ENCODE measurements at places on chromosomes 12 and 14.

DNA sequence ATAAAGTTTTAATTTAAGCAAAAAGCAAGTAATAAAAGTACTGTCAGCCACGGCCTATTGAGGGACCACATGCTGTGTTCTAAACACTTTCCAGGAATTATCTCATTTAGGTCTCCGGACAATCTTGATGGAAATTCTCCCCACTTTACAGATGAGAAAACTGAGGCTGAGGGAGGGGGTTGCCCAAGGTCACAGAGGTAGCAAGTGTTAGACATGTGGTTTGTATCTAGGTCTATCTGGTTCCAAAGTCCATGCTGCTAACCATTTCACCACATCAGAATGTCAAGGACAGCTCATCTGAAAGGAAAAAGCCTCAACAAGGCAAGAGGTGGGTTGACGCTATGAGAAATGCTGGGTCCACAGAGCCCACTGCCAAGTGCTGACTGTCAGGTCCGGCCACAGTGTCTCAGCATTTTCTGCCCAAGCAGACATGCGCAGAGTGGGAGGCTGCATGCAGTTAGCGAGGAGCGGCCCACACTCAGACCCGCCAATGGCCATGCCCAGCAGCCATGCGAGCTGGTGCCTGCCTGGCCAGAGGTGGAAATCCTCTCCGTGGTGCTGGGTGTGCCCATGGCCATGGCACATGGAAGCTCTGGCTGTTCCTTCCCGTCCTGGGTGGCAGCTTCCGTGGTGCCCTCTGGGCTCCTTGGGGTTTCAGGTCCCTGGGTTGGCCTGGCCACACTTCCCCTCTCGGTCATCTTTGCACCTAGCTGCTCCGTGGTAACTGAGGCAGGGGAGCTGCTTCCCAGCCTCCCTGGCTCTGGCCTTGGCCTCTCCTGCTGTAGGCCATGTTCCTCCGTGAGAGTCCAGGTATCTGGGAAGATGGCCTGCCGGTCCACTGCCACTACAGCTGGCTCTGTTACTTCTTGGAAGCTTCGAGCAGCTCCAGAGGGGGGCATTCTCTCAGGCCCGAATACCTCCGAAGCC is 18.0 kb upstream of the RPLP0 start:
- no peak for ATAC-seq

GRCh38 chr14:63654346-63654745 is 12.7 kb upstream of the WDR89 start:
- no peak for ATAC-seq

- no peak for ATAC-seq
Measured at GRCh38 chr12:4556735-4557530, 5.1 kb upstream of the DYRK4 start.

- ATAC-seq, result no peak
Measured at GRCh38 chr12:104339663-104340062, 36.1 kb downstream of the EID3 start.

DNA sequence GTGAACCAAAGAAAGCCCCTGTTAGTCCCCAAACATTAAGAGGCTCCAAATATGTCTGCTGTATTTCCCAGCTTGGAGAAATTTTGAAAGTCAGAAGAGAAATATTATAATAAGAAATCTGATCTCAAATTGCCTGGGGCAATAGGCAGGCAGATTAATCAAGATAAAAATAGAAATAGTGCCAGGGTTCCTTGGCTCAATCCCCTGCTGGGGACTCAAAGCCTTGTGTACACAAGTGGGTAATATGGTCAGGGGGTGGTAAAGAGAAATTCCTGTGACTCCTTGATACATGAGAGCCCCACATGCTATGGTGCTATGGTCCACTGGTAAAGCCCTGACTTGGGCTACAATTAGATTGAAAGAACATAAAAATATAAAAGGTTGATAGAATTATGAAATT is 41.3 kb upstream of the ARID2 start:
- no peak for ATAC-seq

All from esophagus mucosa (tissue), 1 donor.